Pancreas (tissue), 10 donors: ENCODE measurements at places on chromosomes 7 and 10.

GRCh38 chr7:150368096-150368883 is at the start of gene REPIN1:
TSS of gene REPIN1 (plus strand) at chr7:150368822. CDS start at chr7:150369712, 890 bp downstream.
- H3K27me3 ChIP-seq = no peaks in the 10 kb centered on the region
- peaks cover 33% of the 10 kb centered on the region for H3K4me1 ChIP-seq

DNA sequence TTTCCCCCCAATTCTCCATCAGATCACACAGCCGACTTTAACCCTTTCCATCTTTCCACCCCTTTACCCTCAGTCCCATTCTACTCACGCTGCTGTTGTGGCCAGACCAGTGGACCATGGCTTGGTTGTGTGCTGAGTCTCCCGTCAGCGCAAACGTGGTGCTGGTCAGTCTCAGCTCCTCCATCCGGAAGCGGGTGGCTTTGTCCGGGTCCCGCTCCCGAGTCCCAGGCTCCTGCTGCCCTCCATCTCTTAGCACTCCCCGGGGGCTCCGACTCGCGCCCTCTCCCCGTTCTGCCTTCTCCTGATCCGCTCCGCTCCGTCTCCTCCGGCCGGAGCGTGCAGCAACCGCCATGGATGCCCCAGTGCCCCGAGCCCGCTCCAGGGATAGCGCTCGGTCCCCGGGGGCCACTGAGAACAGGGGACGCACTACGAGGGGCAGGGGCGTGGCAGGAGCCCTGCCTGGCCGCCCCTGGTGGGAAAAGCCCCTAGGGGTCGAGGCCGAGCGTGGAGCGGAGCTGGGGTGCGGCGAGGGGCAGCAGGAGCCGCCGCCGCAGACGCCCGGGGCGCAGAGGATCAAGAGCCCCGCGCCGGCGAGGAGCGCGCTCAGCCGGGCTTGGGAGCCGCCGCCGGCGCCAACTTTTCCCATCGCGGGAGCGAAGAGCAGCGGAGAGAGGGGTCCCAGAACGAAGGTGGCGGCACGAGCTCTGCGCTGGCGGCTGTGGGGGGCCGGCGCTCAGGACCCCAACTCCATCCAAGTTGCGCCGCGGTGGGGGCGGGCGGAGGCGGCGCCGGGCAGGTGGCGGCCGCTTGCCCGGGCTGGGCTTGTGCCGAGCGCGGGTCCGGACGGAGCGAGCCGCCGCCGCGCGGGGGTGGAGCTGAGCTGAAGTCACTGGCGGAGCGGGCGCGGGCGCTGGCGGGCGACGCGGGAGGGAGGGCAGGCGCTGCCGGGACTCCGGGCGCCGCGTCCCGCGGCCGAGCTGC is at the start of gene SORCS1:
SORCS1 (minus strand) TSS at position 826 of the 981 bp plus-strand sequence.
- no peaks in the 10 kb centered on the region for H3K4me1 ChIP-seq
- no peak within 1 kb of the TSS for H3K27ac ChIP-seq
- no peaks in the 10 kb centered on the region for H3K36me3 ChIP-seq
- DNase-seq = peak; percentile 35
- H3K4me3 ChIP-seq = peak within 1 kb of the TSS; percentile 34

DNA sequence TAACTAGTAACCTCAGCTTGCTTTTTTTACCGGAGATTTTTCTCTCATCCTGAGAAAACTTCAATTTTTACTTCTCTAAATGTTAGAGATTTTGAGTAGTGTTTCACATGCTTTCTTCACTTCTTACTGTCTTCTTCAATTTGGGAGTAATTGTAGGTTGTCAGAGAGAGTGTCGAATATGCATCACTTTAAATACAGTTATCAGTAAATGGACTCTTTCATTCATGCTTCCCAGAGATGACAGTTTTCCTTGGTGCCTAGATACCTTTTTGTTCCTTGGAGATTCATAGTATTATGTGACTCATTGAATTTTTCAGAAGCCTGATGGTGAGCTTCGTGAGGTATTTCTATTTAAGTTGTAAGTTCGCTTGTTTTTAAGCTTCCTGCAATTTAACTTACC is 169.7 kb downstream of the ADK start:
- no peak overlapping the region for H3K4me3 ChIP-seq
- H3K27me3 ChIP-seq = no peaks in the 10 kb centered on the region
- DNase-seq = no peak
- H3K4me1 ChIP-seq = no peaks in the 10 kb centered on the region
- H3K27ac ChIP-seq = no peak overlapping the region

GRCh38 chr7:105000927-105001336 is 13.1 kb upstream of the KMT2E start:
- no peak overlapping the region for H3K4me3 ChIP-seq
- H3K4me1 ChIP-seq = peaks cover 66% of the 10 kb centered on the region
- no peak overlapping the region for H3K27ac ChIP-seq
- H3K36me3 ChIP-seq = no peaks in the 10 kb centered on the region
